ENCODE measurements at places on chromosomes 2 and 18.

DNA sequence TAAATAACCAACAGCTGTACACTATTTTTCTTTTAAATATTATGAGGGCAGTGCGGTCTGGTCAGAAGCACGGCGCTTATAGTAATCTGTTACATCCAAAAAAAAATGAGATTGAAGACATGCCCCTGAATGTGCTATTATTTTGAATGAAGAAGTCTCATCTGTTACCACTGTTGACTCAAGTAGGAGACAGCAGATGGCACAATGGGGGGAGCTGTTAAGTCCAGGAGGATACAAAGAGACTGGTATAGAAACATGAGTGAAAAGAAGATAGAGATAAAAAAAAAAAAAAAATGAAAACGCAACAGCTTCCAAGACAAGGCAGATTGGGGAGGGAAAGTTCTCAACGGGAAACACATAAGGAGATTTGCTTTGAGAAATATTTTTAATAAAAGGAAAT lies 425.5 kb upstream of the PKDCC start:
- no peak for DNase-seq

DNA sequence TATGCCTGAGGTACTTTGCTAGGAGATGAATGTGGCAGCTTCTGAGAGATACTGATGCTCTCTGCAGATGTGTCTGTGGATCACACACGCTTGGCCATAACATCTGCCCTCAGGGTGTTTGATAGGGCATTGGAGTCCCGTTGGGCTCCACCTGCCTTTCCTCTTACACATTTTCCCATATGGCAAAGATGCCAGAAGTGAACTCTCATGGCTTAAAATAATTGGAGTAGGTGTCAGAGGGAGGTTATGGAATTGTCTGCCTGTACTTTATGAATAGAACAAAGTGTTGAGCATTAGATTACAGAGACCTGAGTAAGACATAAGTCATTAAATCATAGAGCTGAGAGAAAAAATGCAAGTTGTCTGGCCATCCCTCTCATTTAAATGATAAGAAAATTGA lies 75.3 kb upstream of the PNPT1 start:
- DNase-seq, result no peak

- DNase-seq, result no peak
Measured at GRCh38 chr2:69525261-69525660, 88.0 kb upstream of the NFU1 start.

DNA sequence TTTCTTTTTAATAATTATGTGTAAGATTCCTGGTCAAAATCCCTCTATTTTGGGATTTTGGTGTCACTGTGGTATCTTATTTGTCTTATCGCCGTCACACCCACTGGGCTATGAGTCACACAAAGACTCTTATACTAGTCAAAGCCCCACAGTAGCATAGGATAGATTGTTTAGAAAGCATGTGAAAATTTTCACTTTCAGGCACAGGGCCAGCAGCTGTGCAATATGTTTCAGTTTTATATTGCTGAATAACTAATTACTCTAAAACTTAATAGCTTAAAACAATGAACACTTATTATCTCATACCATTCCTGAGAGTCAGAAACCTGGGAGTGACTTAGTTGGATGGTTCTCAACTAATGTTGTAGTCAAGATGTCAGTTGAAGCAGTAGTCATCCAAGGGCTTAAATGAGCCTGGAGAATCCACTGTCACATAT lies 24.0 kb downstream of the CFAP210 start:
- DNase-seq, result no peak

DNA sequence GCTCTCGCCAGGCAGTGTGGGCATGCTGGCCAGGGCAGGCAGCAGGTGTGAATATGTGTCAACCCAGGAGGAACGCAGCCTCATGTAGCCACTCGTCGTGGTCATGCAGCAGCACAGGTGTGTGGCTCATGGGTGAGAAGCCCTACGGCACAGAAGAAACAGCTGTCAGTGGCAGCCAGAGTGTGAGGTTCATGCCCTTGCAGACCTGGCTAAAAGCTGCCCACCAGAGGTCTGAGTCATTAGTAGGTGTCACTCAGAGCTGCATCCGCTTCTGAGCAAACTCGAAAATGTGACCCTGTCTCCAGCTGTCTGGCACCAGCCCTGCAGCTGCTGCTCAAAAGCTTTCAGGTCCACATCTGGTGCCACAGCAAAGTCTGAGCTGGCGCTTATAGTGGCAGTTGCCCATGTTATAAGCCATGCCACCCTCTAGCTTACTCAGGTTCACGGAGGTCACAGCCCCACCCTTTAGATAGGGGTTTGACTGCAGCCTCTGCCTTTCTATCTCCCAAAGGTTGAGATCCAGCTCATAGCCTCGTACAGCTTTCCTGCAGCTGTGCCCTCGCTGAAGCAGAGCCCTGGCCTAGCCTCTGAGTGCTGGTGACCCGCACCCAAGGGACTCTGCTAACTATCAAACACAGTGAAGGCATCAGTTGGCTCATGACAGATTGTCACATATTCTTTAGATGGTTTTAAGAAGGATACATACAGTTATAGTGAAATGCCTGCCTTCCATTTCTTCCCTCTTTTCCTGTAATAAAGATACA lies 195.0 kb downstream of the CCDC102B start:
- DNase-seq, result no peak

DNA sequence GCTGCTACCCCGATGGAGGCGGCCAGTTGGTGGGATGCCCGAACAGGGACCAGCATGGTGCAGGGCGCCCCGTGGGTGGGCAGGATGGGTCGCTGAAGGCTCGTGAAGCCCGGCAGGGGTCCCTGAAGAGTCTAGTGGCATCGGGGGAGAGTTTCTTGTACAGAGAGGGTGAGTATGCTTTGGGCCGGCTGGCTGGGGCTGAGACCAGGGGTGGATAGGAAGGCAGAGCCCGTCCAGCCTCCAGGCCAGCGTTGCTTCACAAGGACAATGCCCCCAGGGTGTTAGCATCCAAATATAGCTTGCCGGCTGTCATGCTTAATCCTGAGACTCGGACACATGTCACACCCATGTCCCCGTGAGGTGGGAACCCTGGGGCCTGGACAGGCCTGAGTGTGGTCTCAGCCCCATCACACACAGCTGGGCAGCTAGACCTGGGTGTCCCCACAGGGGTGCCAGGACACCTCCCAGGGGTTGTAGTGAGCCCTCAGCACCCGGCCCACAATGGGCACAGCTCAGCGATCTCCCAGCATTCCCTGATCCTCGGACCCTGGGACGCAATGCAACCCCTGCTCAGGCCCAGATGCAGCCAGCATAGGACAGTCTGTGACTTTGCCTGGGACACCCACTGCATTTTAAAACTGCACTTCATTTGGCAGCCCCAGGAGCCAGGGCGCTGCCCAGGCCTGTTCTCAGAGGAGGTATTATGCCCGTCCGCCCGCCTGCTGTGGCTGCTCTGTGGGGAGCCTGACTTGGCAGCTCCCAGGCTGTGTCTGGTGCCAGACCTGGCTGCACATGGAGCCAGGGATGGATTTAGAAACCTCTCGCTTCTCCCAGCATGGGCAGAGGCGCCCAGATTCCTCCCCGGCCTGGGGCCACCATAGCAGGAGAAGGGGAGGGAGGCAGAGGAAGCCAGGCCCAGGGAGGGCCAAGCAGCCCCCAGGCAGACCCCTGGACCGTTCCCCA lies 36.4 kb downstream of the RAMP1 start:
- no peak for DNase-seq

DNA sequence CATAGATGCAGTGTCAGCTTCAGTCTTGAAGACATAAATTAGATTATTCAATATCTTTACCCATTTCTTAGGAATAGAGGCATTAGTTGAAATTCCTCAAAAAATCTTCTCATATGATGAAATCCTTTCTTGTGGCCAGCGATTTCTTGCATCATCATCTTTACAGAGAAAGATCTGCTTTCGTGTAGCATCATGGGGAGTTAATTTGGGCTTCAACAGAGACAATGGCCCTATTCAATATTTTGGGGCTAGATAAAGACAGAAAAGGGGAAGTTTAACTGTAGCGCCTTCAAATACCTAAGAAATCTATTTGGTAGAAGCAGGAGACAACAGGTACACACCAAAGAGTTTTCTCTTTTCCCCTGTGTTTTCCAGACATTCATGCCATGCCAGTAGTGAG lies 73.8 kb downstream of the TGFA start:
- no peak for DNase-seq

GRCh38 chr2:84873350-84873749 lies 7.5 kb downstream of the TRABD2A start:
- no peak for DNase-seq

- DNase-seq, result no peak
Measured at GRCh38 chr2:43175020-43175441, 51.4 kb downstream of the ZFP36L2 start.

DNA sequence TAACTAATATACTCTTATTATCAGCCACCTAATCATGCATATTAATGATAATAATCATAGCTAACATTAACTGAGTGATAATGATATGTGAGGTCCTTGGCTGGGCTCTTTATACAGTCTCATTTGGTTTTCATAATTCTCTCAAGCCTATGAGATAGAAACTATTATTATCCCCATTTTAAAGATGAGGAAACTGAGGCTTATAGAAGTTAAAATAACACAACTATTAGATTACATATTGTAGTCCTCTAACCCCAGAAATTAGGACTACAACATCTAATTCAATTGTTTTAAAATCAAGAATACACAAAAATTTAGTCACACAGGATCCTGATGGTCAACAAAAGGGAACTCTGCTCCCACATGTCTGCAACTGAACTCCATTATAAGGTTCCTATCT lies 83.6 kb upstream of the ITGB6 start:
- no peak for DNase-seq

DNA sequence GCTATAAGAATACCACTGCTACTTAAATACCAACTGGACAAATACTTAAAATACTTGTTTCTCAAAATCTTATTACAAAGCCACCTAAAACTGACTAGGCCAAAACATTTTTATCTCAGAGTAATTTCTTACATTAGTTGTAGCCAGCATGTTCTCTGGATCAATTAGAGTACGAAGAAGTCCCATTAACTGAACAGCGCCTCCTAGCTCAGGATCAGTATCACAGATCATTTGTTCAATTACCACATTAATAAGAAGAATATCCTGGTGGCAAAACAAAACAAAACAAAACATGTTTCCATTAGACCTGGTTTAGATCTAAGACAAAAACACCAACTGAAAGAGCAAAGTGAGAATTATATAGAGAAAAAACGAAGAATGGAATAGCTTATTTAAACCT lies 36.0 kb downstream of the PPP4R3B start:
- DNase-seq, result no peak

GRCh38 chr2:240375024-240375645 lies 60.3 kb upstream of the GPC1 start:
- no peak for DNase-seq

DNA sequence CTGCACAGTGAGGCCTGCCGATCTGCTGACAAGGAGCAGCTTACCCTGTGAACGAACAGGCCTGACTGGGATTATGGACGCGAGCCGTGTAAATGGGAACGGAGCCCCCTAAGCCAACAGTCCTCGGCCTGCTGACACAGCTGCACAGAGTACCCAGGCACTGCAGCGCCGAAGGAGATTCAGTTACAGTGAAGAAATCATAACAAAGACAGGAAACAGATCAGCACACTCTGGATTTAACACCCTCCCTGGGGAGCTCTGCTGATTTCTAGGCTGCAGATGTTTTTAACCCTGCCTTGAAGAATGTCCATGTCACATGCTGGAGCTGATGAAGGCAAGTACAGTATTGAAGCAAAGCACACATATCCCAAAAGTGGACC lies 43.4 kb downstream of the COLEC12 start:
- DNase-seq, result no peak

- DNase-seq, result no peak
Measured at GRCh38 chr2:132547090-132547687, 122.8 kb downstream of the LYPD1 start.

DNA sequence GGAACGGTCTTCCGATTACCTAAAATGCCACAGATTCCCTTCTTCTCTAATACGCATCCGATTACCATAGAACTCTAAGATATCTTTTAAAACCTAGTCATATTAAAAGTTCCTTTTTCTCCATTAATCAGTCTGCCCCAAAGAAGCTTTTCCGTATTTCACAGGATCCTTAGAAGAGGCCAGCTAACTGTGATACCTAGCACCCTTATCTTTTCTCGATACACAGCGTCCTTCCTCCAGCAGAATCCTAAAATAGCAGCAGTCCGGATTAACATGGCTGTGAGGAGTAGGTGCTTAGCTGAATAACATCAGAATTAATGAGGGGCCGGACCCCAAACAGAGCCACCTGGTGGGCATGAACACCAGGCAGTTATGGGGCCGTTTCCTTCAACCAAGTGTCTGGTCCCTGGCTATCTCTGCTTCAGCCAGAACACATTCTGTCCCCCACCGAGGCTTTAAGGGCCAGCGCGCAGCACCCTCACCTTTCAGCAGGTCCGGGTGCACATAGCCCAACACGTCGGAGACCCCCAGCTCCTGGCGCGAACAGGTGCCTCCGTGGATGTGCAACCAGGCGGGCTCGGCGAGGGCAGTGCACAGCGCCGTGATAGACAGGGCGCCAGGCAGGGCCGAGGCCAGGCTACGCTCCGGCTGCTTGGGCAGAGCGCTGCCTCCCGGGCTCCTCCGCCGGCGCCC lies 995 bp downstream of the TMEM127 start:
- no peak for DNase-seq

DNA sequence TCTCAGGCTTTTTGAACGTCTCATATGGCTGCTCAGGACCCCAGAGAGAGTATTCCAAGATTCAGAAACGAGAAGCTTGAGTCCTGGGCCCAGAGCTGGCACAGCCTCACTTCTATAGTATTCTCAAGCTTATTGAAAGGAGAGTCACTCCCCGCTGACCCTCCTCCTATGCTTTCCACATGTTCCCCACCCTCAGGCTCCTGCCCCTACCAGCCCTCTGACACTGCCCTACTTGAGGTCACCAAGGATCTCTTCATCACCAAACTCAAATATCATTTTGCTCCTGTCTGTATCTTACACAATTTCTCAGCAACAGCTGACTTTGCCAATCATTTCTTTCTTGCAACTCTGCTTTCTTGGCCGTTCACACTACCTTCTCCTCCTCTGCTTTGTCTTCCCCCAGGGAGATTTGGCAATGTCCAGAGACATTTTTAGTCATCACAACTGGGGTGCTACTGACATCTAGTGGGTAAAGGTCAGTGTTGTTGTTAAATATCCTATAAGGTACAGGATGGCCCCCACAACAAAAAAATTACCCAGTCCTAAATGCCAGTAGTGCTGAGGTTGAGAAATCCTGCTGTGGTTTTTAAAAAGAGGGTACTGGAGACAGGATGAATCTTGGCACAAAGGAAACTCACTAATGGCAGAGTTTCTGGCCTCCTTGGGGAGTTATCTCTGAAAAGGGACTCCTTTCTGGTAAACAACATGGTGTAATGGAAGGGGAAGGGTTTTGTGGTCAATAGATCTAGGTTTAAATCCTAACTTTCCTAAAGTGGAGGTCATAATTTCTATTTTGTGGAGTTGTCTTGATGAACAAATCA lies 26.9 kb upstream of the INSIG2 start:
- no peak for DNase-seq

GRCh38 chr18:48095726-48096125 lies 165.3 kb upstream of the SMAD2 start:
- DNase-seq, result no peak

GRCh38 chr2:50952596-50952995 lies 79.3 kb downstream of the NRXN1 start:
- no peak for DNase-seq

DNA sequence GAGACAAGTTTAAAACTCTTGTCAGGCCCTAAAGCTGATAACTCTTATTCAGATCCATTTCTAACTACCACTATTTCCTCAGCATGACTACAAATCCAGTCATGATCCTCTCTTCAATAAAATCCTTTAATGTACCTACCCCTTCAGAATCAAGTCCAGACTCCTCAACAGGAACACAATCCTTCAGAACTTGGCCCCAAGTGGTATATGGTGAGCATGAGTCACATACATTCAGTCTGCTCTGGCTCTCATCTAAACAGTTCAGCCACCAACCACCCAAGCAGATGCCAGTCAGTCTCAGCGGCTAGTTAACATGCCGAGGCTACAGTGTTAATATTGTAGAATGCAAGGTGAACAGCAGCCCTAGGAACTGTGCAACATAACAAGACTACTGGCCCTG lies 9.7 kb downstream of the LMAN2L start:
- DNase-seq, result no peak

All from stimulated activated CD4-positive, alpha-beta T cell treated with anti-CD3 and anti-CD28 coated beads, TNF-alpha, amount 100 ng/mL, for 1 hour (primary cell).